ENCODE measurements at places on chromosomes 16 and 17.
A peak's percentile ranks its signal among the peaks of the same experiment; 100 is the strongest.

GRCh38 chr16:3349175-3349574 lies 6.5 kb upstream of the OR2C1 start:
- DNase-seq: no peak

DNA sequence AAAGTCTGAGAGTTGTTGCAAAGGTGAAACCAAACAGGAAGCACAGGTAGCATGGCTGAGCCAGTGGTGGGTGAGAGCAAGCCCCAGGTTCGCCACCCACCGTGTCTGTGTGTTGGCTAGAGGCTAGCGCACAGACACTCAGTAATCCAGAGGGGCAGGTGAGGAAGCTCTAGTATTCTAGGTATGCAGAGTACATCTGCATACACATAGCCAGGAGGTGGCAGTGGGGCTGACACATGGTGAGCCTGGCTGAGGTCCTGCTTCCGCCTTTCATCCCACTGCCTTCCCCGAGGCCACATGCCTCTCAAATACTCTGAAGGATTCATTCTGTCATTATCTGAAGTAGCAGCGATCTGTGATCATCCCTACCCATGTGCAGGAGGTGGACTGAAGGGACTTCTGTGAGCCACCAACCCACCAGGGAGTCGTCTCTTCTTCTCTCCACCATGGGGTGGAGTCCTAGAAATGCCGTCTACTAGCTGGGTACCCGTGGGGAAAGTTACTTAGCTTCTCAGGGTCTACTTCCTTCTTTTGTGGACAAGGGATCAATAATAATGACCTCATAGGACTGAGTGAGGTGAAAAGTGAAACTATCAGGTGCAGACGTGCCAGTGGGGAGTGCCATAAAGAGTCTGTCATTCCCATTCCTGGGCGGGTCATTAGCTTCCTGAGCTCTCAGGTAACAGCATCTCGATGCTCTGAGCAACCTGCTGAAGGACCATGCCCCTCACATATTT lies 36.0 kb upstream of the ICAM2 start:
- no peak for DNase-seq

DNA sequence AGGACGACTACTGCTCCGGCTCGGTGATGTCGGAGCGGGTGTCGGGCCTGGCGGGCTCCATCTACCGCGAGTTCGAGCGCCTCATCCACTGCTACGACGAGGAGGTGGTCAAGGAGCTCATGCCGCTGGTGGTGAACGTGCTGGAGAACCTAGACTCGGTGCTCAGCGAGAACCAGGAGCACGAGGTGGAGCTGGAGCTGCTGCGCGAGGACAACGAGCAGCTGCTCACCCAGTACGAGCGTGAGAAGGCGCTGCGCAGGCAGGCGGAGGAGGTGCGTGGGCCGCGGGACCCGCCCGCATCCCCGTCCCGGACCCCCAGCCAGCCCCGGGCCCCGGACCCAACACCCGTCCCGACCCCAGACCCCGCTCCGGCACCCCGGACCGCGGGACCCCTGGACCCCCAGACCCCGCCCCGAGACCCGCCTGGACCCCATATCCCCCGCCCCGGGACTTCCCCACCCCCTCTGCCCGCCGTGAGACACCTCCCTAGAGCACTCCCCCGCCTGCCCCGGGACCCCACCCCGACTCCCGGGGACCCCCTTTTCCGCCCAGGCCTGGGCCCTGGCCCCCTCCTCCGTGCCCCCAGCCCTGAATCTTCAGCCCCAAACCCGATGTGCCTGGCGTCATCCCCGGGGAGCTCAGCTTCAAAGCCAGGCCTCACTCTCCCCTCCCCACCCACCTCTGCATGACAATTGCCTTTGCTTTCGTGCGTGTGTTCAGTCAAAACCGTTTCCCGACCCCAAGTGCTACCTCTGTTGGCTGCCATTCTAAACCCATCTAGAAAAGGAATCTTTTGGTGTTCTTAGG lies 594 bp downstream of the MAPK8IP3 start:
- DNase-seq: peak; percentile 54

GRCh38 chr17:57210972-57211411 lies 45.3 kb upstream of the MSI2 start:
- no peak for DNase-seq

DNA sequence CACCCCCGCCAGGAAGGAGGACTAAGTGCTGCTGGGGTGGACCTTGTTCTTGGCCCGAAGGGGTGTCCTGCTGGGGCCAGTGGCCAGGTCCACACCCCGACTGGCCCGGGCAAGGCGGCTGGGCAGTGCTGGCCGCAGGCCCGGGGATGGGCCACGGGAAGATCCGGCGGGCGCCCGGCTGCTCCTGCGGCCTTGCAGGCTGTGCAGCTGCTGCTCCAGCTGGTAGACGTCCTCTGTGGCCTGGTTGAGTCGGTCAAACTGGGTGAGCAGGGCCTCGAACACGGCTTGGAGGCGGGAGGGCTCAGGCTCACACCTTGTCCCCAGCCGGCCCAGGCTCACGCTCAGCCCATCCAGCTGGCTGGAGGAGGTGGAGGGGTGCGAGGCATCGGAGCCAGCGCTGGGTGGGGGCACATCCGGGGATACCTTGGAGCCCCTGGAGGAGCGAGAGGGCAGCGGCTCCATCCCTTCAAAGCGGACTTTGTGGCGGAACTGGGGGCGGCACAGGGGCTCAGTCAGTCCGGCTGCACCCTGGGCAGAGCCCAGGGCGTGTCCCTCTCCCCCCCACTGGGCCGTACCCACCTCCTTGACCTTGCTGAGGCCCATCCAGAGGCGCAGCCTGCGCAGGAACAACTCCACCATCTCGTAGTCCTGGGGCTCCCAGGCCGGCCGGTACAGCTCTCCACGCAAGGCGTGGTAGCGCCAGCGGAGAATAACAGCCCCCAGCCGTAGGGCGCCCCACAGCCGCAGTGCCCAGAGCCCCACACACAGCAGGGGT lies 42.1 kb downstream of the TSC2 start:
- no peak for DNase-seq

DNA sequence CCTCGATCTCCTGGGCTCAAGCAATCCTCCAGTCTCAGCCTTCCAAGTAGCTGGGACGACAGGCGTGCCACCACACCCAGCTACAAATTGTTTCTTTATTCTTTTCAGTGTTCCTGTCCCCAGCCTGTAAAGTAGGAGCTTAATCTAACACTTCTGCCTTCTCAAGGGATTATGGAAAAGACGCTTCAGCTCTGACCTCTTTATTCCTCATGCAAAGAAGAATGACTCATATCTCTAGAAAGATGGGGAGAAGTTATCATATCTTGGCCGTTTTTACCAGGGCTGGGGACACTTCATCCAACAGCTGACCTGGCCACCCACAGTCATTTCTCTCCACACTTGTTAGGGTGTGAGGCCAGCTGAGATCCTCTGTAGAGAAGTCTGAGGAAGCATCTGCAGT lies 172.6 kb downstream of the HAPSTR1 start:
- no peak for DNase-seq

DNA sequence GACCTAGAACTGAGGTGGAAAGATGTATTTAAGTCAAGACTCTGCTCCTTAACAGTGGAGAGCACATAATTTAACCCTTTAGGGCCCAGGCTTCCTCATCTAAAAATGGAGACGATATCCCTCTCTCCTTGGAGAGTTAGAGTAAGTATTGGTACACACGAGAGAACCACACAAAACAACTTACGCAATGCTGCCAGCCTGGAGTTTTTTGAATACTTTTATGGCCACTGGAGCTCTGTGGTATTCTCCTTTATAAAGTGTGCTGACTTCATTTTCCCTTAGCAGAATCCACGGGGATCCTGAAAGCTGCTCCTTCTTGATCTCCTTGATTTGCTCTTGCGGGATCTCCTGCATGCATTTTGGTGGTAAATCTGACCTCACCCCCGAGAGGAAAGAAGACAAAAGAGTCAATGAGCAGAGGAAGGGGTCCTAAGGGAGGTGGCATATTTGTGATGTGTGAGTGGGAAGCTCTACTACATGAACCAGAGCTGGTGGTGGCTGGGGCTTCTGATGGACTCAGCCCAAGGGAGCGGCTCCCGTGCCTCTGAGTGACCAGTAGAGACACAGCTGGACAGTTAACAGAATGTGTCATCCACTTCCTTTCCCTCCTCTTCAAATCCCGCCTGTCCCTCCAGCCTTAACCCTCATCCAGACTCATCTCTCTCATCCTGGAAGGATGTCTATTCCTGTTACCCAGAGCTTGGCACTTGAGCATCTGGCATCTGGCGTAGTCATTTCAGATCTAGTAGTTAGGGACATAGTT lies 9.4 kb downstream of the MLKL start:
- no peak for DNase-seq

- peak; percentile 41 for DNase-seq
These were observed 23.2 kb upstream of the CRYM start for GRCh38 chr16:21301168-21301894.

DNA sequence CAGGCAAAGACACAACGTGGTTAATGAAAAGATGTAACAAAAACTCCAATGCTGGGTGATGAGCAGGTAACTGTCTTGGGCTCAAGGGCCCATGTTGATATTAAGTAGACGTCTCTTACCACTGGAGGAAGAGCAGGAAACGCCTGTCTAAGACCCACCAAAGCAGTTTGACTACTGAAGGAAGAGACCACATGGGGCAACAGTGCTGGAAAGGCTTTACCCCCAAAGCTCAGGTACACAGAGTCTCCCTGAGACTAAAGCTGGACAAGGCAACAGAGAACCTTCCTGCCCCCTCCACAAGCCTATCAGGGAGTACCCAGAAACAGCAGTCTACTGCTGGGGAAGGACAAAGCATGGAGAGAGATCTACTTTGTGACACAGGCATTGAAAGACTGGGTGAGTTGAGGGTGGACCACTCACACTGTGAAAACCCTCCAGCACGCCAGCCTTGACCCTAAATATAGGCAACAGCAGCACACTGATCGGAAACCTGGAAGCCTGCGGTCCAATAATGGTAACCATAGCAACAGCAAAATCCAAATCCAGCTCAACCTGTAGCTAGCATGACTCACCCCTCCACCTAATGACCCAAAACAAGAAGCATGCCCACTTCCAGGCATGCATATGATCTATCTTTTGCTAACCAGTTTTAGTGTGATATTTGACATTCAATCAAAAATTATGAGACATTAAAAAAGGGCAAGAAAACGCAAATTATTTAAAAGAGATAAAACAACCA lies 270.5 kb upstream of the SDK2 start:
- DNase-seq: no peak

DNA sequence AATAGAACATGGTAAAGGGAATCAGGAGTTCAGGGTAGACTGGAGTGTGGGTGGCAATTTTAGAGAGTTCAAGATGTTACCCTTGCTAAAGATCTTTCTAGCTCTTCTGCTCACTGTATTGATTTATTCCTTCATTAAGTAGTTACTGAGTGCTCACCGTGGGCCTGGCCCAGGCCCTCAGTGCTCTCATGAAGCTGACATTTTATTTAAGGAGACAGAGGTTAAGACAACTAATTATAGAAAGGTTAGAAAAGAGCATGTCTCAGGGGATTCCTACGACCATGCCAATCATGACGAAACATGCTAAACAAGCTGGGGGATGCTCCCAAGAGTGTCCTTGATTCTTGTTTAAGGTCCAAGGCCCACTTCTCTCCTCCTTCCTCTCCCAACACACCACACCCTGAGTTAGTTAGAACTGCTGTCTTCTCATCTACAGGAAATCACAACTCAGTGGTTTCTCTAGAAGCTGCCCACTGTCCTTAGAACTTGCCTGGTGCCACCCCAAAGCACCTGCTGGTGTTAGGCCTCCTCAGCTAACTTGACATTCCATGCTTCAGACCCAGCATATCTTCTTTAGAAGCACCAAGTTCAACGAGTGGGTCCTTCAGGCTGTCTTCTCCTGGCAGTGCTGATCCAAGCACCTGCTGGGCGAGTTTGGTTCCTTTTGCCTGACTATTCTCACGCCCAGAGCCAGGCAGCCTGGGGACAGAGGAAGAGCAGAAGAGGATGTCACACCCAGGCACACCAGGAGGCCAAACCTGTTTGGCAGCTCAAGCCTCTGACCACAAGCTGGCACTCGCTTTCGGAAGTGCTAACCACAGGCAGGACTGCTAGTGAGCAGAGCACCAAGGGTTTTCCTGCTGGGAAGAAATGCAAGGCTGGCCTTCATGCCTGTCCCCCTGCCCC lies 79.0 kb downstream of the GAS7 start:
- DNase-seq: no peak

- DNase-seq: no peak
These were observed 2.1 kb downstream of the ZNF750 start for GRCh38 chr17:82837586-82838320.

DNA sequence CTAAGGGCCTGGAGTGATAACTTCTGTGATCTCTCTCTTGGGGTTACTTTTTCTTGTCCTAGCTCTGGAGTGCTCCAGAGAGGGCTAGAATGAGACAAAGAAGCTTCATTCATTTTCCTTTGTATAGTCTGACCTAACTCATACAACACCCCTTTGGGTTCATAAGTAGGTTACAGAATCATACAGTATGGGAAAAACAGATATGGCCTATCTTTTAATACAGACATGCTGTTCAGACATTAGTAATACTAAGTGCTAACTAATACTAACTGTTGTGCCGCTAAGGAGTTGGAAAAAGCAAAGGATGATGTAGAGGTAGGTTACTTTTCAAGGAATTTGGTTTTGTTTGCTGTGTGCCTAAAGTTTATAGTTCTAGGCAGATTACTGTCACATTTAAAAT lies 84.7 kb downstream of the NLK start:
- no peak for DNase-seq

DNA sequence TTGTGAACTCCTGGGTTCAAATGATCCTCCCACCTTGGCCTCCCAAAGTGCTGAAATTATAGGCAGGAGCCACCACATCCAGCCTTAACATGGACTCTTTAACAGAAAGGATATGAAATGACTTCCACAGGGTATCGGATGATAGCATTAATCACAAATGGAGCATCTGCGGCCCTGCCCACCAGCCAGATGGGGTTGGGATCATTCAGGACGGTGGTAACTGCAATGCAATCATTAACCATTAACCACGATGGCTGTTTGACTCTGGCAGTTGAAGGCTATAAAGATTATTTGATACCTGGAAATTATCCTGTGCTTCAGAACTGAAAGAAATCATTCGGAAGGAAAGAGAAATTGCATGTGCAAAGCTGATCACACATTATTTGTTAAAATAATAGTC lies 5.3 kb upstream of the CHST5 start:
- no peak for DNase-seq

DNA sequence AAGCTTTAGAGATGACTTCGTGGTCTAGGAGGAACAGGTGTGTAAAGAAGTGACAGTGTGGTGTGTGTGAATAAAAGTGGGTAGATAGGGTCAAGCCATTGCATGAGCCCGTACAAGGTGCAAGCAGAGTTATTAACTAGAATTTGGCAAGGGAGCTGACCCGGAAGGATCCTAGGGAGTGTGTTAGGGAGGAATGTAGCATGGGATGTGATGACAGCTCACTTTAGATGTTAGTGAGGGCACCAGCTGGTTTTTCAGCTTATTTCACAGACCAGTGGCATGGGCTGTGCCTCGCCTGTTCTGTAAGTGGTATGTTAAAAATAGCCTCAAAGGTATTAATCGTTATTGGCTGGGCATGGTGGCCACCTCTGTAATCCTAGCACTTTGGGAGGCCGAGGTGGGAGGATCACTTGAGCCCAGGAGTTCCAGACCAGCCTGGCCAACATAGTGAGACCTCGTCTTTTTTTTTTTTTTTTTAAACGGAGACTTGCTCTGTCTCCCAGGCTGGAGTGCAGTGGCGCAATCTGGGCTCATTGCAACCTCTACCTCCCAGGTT lies 8.3 kb downstream of the ANKRD40CL start:
- no peak for DNase-seq
